Stimulated activated CD4-positive, alpha-beta T cell treated with anti-CD3 and anti-CD28 coated beads, Interleukin-15, amount 100 ng/mL, for 24 hours (primary cell): ENCODE measurements at places on chromosomes 2 and 18.

DNA sequence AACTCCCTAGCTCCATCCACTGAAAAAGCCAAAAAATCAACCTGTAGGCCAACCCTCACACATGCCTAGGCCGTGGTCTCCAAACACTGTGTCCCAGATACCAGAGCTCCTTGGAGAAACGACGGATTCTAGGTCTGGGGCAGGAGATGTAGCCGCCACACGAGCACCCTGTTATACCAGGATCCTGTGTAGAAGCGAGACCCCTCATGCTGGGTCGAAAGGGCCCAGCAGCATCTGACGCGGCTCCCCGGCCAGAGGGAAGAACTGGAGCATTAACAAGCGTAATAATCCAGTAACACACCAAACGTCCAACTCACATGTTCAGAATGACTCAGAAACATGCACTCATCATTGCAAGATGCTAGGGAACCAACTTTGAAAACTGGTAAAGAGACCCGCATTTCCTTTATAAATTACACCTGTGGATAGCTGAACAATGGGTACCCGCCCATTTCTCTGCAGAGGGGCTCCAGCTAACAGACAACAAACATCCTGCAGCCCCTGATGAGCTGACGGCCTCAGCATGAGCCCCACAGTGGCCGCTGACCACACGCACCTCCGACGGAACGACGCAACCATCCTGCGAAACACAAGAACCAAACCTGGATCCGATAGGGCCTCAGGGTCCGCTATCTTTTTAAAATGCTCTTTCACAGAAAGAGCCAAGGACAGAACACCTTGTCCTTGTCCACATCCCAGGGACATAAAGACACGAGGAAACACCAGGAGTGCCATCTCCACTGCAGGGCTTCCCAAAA lies 14.2 kb downstream of the SLC66A2 start:
- DNase-seq = no peak

DNA sequence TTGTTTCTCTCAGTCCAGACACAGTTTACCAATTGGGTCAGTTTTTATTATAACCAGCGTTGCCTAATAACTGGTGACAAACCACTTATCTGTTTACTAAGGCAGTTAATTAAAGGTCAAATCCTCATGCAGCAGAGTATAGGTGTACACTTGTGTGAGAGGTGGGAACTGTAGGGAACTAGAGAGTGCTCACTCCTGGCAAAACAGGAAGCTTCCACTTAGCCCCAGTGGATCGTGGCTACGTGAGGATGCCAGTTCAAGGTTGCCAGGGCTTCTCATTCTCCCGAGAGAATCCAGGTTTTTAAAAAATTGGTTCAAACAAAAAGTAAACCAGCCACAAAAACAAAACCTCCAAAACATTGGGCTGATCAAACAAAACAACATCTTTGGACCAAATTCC lies 8.1 kb downstream of the CYBRD1 start:
- no peak for DNase-seq

DNA sequence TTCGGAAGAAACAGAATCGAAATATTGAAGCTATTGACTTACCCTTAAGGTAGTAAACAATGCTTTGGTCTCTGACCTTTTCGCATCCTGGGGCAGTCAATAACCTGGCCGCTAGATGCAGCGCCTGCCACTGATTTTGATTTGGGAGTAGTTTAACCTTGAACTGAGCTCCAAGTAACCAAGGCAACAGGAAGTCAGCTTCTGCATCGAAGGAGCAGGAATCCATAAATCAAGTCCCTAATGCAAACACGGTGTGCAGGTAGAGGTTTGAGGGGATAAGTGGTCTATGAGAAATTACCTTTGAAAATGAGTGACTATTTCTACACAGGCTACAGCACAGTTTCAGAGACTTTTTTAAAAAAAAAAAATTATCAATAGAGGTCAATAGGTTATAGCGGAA lies 353.5 kb downstream of the SETBP1 start:
- DNase-seq = no peak

DNA sequence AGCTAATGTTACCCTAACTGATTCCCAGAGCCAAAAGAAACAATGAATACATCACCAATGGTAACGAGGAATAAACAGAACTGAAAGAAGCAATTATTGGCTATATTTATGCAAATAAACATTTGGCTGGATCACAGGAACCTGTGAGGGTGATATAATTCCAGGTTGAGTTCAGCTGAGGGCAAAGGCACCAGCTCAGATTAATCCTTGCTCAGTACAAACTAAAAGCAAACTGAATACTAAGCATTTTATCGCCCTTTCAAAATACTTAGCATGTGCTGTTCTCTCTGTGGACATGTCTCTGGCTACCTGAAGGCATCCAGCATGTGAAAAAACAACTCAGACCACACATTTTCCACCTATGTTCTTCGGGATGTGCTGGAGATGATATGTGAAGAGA lies 791.7 kb downstream of the METTL4 start:
- no peak for DNase-seq

- DNase-seq = no peak
These were observed 23.8 kb downstream of the NABP1 start for GRCh38 chr2:191701696-191702095.

- no peak for DNase-seq
These were observed 57.3 kb downstream of the IRS1 start for GRCh38 chr2:226742347-226742746.

DNA sequence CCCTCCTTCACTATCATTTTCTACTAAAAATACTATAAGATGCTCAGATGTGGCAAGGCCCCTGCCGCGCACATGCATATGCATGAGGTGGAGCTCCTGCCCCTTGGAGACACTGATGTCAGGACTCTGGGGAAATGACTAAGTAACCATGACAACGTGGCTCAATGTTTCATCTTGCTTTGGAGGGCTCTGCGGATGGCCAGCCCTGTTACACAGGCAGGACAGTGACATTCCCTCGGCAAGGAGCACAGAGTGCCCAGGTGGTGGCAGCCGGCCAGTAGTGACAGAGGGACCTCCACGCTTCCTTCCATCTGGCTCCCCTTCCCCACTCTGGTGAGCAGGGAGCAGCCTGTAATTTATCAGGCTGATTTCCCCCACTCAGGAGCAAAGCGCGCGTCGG lies 364.1 kb downstream of the SS18 start:
- no peak for DNase-seq

- DNase-seq = no peak
These were observed 183.1 kb upstream of the ARL4C start for GRCh38 chr2:234679741-234680687.

DNA sequence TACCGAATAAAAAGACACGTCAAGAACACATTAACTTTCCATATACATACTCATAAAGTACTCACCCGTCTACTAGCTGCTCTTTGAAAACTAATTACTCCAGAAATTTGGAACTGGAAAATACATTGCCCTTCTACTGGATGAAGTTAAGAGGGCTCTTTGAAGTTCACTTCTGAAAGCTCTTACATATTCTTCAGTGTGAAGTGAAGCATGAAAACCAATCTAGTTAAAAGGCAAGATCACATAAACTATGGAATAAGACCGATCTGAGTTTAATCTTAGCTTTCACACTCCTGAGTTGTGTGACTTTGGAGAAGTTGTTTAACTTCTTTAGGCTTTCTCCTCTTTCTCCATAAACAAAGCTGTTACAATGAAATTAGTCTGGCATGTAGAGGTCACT lies 38.5 kb downstream of the REV1 start:
- DNase-seq = no peak

GRCh38 chr2:197972061-197972460 lies 167.7 kb downstream of the PLCL1 start:
- no peak for DNase-seq

DNA sequence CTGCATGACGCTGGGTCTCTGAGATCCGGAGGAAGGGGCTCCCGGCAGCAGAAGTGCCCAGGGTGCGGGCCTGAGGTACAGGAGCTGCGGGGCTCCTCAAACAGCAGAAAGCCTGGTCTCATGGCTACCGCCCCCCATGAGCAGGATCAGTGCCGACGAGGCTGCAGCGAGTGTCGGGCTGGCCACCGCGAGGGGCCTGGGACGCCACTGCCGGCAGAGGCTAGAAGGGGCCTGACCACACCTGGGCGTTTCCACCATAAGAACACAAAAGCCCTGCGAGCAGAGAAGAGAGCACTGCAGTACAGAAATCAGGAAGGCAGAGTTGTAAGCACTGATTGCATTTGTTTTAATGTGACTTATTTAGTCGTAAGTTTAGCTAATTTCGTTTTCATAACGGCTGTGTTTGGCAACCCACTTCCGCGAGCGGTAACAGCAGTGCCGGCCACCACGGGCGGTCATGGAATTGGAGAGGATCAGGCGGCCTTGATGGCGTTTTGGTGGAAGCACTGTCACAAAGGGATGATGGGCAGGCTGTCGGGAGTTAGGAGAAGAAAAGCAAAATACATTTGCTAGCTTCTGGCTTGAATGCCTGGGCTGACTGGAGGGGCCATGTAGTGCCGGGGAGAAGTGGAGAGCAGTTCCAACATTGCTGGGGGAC lies 117.4 kb downstream of the HDAC4 start:
- DNase-seq = no peak

GRCh38 chr2:67215214-67216055 lies 181.7 kb upstream of the ETAA1 start:
- no peak for DNase-seq

DNA sequence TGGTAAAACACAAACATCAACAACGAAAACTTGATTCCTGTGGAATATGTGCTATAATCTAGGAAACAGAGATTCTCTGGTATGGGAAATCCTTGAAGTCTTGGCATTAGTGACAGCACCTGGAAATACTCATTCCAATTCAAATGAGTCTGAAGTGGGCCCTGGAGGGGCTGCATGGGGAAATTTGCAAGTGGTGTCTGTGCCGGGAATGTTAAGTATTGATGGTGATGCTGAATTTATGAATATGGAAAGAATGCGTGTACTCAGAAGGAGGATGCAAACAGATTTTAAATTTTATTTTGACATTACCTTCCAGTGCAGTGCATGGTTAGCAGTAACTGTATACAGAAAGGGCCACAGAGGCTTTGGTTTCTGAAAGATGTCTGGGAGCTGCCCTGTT lies 37.2 kb downstream of the PTPRM start:
- no peak for DNase-seq

DNA sequence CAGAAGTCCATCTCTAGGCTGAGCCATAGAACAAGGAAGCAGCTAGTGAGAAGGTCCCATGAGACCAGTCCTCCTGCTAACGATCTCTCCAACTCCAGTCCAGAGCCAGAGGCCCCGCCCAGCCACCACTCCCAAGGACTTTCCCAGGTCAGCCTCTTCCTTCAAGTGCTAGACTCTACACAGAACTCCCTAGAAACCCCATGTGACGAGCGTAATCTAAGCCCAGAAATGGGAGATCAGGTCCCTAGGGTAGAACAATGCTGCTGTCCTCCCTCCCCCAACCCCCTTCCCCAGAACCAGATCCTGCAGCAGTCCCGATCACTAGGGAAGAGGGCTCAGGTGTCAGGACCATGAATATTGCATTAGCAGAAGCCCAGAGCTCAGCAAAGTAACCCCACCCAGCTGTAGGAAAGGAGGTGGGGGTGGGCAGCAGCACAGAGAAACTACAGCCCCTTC lies 6.9 kb downstream of the DCTN1 start:
- no peak for DNase-seq

- DNase-seq = no peak
These were observed 117.2 kb downstream of the COL6A3 start for GRCh38 chr2:237296756-237297155.
